ENCODE measurements at places on chromosomes 6 and 20.

DNA sequence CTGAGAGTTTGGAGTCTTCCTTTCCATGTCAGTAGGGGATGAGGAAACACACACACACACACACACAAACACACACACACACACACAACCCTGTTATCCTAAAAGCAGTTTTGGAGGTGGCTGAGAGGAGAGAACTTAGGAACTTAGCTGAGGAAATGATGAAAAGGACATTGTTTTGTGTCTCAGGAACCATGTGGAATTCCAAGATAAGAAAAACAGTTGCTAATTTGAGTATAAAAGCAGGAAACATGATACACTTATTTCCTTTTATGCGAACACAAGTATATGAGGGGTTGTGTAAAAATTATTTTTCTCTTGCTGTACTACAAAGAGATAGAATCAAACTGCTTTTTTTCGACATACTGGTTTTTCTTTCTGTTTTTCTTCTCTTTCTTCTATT, at the start of gene MYCT1:
MYCT1 (plus strand) TSS at position 264 of the 400 bp plus-strand sequence; CDS start at position 270, 6 bp downstream.
- DNase-seq: no peak

GRCh38 chr6:118567974-118568373, 19.9 kb downstream of the PLN start:
- no peak for DNase-seq

GRCh38 chr20:51300104-51300503, 242.4 kb downstream of the NFATC2 start:
- no peak for DNase-seq

GRCh38 chr6:21885532-21886114, 292.1 kb downstream of the SOX4 start:
- DNase-seq: no peak

GRCh38 chr20:57787990-57788781, 78.4 kb upstream of the PMEPA1 start:
- no peak for DNase-seq
